ENCODE measurements at places on chromosomes 6 and 20. TPM values are rescaled to one million over a fixed set of nuclear protein-coding genes. Genes with fewer than 3 reads are reported as not detected.

BEND6 gene
- 0.93 TPM for total RNA-seq

GPX5 gene
- not detected for total RNA-seq

SYCP2L gene
- 3.5 TPM for total RNA-seq

MAS1 gene
- total RNA-seq: 0.04 TPM

PTCRA gene
- not detected for total RNA-seq

TTBK1 gene
- not detected for total RNA-seq

VNN1 gene
- 0.10 TPM for total RNA-seq

FERMT1 gene
- 5.7 TPM for total RNA-seq

EYS gene
- total RNA-seq: not detected

BTNL2 gene
- not detected for total RNA-seq

C4B gene
- 1.8 TPM for total RNA-seq

SLC44A4 gene
- total RNA-seq: 0.12 TPM

RAMACL gene
- total RNA-seq: 0.15 TPM

BPIFB1 gene
- total RNA-seq: not detected

LCA5 gene
- total RNA-seq: 6.2 TPM

AAR2 gene
- total RNA-seq: 65.5 TPM

FNDC1 gene
- total RNA-seq: not detected

CGA gene
- 0.20 TPM for total RNA-seq

MYLK4 gene
- 3.0 TPM for total RNA-seq

CCHCR1 gene
- 26.6 TPM for total RNA-seq

VSTM2L gene
- total RNA-seq: 0.22 TPM

EPPIN gene
- not detected for total RNA-seq

CDH26 gene
- 0.18 TPM for total RNA-seq

FAM184A gene
- 8.9 TPM for total RNA-seq

FLRT3 gene
- 5.3 TPM for total RNA-seq

ZNF343 gene
- total RNA-seq: 11.7 TPM

EHMT2 gene
- total RNA-seq: 48.4 TPM

GTF2H4 gene
- 15.1 TPM for total RNA-seq

TUBB2B gene
- total RNA-seq: 54.1 TPM

MDFI gene
- 176 TPM for total RNA-seq

CYP24A1 gene
- total RNA-seq: not detected

TRDN gene
- total RNA-seq: not detected

TCP11 gene
- not detected for total RNA-seq

ENPP1 gene
- 34.0 TPM for total RNA-seq

GPR63 gene
- 8.7 TPM for total RNA-seq

LTB gene
- total RNA-seq: not detected
